ENCODE measurements at places on chromosomes 2 and 18.
A peak's percentile ranks its signal among the peaks of the same experiment; 100 is the strongest.

DNA sequence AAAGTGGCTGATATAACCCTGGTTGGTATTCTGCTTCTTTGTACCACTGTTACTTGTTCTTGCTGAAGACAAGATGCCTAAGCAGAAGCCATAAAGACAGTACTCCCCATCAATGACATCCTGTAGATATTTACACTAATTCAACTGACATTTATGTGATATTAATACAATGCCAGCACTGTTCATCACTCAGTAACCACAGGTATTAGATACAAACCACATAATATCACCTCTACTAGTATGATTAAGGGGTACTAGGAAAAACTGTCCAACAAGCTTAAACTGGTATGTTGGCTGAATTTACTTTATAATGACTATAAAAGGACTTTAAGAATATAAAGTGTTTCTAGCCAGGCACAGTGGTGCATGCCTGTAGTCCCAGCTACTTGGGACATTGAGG is 65.8 kb downstream of the RTN4 start:
- no peak for DNase-seq

DNA sequence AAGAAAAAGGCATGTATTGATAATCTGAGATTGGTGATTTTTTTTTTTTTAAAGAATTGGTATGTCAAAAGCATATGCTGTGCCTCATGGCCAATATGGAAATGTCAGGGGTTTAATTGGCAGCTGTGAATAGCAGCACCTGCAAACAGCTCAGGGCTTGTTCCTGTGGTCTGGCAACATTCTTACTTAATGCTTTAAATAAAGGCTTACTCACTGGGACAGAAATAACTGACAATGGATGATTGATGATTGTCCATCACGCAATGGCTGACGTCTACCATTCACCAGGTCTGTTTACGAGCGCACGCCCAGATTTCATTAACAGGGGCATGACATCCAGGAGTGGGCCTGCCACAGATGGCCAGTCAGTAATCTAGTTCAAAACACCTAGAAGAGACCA is 66.7 kb downstream of the ETAA1 start:
- no peak for DNase-seq

- DNase-seq = no peak
These were observed 30.6 kb downstream of the C18orf63 start for GRCh38 chr18:74346206-74346605.

DNA sequence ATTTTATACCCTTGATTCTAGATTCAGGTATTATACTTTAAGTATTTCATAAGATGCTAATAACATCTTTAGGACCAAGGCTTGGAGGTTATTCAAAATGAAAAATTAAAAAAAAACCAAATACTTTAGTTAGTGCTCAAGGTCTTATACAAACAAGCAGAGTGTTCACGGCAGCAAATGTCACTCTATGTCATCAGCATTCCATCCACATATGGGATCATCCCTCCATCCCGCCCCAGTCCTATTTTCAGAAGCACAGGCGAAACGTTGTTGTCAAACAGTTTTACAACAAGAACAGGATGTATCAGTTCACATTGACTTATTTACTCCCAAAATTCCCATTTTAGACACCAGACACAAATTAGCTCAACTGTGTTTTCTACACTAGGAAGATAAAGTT is 83.7 kb downstream of the DSEL start:
- no peak for DNase-seq

- no peak for DNase-seq
These were observed 750 bp downstream of the NPAS2 start for GRCh38 chr2:100820523-100821254.

GRCh38 chr2:73077424-73077795 is 5.9 kb upstream of the SFXN5 start:
- no peak for DNase-seq

DNA sequence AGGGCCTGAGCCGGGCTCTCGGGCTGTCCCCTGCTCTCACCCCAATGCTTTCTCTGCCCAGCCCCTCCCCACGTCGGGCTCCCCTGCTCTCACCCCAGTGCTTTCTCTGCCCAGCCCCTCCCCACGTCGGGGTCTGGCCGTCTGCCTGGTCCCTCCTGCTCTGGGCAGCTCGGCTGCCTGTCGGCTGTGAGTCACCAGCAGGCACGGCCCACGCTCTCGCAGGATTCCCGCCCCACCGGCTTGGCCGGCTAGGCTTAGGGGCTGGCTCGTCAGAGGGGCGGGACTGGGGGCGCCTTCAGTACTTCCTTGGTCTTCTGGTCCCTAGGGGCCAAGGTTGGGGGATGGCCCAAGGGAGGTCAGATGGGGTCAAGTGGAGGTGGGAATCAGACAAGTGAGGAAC is 3.3 kb downstream of the BOK start:
- peak; percentile 57 for DNase-seq

DNA sequence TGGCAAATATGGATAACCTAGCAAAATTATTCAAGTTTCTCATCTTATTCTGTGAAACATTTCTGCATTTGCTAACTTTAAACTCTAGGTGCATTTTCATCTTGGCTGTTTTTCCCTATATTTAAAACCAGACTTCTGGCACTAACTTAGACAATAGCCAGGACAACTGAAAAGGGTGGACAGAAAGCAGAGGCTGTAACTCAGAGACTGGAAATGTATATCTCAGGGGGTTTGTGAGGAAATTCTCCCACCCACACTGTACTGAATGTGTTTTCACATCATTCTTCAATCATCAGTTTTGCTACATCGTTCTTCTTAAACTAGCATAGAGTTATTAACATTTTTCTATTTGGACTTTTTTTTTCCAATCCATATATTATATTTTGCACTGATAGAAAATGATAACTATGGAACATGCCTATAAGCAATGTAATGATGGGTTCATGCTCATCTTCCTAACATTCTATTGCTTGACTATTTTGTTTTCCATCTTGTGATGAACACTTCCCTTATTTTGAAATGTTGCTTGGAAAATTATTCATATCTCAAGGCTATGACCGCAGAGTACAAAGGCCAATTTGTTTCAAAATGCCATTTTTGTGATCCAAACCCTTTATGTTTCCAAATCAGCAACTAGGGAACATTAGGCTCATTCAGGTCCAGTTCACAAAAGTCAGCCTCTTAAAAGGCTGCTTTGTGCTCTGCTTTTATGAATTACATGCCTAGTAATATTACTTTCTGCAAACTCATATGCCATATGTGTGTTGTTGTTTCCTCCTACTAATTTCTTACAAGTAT is 125.8 kb upstream of the CDH19 start:
- no peak for DNase-seq

DNA sequence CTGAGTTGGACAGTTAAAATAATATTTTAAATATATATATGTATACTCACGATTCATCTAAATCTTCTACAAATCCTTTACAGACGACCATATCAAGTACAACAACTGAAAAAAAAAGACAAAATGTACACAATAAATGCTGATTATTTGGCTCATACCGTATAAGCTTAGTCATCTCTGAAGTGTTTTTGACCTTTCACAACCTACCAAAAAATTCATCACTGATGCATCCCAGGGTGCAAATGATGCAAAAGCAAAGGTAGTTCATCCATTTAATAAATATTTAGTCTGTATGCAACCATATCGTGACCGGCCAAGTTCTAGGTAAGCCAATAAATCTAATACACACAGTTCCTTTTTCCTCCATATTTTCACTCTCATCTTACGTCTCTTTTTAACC is 1.1 kb downstream of the TMX3 start:
- no peak for DNase-seq

- DNase-seq = peak; percentile 68
These were observed 42.2 kb upstream of the SMAD7 start for GRCh38 chr18:48992791-48993555.

DNA sequence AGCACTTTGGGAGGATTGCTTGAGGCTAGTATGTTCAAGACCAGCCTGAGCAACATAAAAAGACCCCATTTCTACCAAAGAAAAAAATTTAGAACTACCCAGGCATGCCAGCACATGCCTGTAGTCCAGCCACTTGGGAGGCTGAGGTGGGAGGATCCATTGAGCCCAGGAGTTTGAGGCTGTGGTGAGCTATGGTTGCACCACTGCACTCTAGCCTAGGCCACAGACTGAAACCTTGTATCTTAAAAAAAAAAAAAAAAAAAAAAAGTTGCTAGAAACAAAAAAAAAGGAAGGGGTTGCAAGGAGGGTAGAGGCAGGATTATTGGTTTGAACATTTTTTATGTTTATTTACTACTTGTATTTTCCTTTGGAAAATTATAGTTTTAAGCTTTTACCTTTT is 4.8 kb downstream of the SEC11C start:
- DNase-seq = no peak

- DNase-seq = no peak
These were observed 2.3 kb downstream of the RAB11FIP5 start for GRCh38 chr2:73110168-73111072.

- no peak for DNase-seq
These were observed 527.6 kb downstream of the SATB2 start for GRCh38 chr2:198930170-198930569.

- no peak for DNase-seq
These were observed 168.5 kb downstream of the DPP4 start for GRCh38 chr2:161905389-161906046.

DNA sequence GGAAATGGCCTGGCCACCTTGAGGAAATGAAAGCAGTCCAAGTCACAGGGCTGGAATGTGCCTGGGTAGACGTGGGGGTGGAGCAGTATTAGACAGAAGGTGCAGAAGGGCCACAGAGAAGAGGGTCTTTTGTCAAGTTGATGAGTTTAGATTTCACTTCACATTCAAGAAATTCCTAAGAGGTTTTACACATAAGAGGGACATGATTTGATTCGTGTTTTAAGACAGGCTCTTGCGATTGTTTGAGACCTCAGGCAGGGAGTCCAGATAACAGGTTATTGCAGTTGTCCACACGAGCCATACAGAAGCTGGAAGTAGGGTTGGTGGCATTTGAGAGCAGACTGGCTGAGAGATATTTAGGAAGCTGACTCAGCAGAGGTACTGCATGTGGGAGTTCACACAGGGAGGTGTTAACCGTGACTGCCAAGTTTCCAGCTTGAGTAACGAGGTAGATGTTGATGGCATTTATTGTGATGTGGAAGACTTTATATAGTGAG is 64.6 kb downstream of the NEB start:
- no peak for DNase-seq

- no peak for DNase-seq
These were observed 2.7 kb upstream of the ASNSD1 start for GRCh38 chr2:189658306-189659212.

DNA sequence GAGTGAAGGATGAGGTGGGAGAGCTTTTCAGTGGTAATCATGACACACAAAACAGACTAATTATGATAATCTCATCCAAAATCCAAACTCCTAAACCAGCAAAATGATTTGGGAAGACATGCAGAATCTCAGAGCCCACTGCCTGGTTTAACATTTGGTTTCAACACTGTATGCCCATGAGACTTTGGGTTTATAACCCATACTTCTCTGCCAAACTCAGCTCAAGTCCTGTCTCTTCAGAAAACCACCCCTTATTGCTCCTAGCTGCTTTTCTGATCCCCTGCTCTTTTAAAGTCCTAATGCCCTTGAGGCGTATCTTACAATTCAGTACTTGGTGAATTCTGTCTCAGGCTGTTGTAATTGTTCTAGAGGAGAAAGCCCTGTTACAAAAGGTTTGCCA is 593.0 kb upstream of the ID2 start:
- no peak for DNase-seq

GRCh38 chr2:224366267-224366844 is 35.6 kb downstream of the FAM124B start:
- no peak for DNase-seq

DNA sequence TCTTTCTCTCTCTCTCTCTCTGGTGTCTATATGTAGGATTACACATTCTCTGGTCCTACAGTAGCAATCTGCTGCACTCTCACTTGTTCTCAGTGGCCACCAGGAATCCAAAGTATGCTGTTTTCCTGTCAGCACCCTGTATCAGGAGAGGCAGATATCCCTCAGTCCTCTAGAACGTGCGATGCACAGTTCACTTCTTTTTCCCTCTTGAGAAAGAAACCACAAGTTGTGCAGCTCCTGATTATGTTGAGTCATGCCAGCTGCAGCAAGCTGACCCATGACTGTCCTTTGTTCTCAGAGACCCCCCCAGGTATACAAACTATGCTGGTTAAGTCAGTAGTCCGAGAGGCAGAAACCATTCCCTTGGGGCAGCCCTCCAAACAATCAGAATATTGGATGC is 54.6 kb downstream of the LANCL1 start:
- DNase-seq = no peak

GRCh38 chr2:37809931-37810570 is 115.0 kb upstream of the RMDN2 start:
- DNase-seq = no peak

- DNase-seq = no peak
These were observed 98.1 kb downstream of the ICA1L start for GRCh38 chr2:202773301-202773973.

DNA sequence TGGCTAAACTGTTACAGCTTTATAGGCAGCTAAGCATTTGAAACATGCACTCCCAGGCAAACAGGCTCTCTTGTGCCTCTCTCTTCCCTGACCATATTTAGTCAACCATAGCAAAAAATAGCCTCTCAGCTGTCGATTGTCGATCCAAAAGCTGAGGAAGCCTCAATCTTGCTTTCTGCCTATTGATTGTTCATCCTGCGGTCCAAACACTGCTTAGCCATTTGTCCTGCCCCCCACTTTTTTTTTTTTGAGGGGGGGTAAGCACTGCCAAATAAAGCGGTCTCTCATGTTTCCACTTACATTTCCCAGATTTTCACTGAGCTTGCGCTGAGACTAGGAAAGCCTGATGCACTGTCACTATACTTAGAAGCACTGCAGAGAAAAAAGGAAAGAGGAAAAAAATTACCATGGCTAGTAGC is 90.8 kb downstream of the MIB1 start:
- no peak for DNase-seq

- no peak for DNase-seq
These were observed 17.1 kb downstream of the HDAC4 start for GRCh38 chr2:239383759-239384156.

GRCh38 chr18:26017929-26018328 is 72.5 kb downstream of the SS18 start:
- DNase-seq = no peak

DNA sequence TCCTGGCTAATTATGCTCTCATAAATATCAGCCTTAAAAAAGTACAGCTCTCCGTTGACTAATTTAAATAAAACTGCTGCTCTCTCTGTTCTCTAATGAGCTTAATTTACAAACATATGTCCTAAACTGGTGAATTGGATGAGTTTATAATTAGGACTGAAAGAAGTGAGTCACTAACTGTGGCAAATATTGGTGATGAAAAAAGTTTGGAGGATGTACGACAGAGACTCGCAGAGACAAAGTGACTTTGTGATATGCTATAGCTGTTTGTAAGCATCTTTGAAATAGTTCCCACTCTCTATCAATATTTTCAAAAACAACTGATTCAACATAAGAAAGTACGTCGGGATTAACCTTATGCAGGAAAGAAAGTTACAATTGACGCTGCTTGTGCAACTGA is 138.9 kb upstream of the TMEFF2 start:
- no peak for DNase-seq

- no peak for DNase-seq
These were observed 121.7 kb downstream of the INO80D start for GRCh38 chr2:205964111-205964761.

All from body of pancreas (tissue), 4 donors.